Esophagus squamous epithelium (tissue), 5 donors: ENCODE measurements at places on chromosomes 5 and 9.

GRCh38 chr9:1647776-1648175 is 367.4 kb upstream of the SMARCA2 start:
- DNase-seq: no peak

GRCh38 chr9:136014147-136014923 is 53.2 kb upstream of the UBAC1 start:
- DNase-seq: no peak

GRCh38 chr9:34983209-34983608 is 6.3 kb upstream of the DNAJB5 start:
- no peak for DNase-seq

GRCh38 chr9:125141251-125141650 is 2.1 kb downstream of the SCAI start:
- no peak for DNase-seq

DNA sequence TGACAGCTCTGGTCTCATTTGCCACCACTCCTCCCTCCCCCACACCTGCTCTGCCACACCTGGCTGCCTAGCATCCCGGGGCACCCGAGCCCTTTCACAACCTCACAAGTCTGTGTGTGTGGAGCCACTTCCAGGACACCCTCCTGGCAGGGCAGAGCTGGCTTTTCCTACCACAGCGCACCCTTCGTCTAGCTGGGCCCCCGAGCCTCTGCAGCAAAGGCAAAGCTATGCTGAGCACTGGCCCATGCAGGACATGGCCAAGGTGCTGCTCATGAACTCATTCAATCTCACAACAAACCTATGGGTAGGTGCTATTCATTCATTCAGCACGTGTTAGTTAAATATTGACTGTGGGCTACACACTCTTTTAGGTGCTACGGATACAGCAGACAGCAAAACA is 43.4 kb downstream of the DUSP1 start:
- DNase-seq: no peak

DNA sequence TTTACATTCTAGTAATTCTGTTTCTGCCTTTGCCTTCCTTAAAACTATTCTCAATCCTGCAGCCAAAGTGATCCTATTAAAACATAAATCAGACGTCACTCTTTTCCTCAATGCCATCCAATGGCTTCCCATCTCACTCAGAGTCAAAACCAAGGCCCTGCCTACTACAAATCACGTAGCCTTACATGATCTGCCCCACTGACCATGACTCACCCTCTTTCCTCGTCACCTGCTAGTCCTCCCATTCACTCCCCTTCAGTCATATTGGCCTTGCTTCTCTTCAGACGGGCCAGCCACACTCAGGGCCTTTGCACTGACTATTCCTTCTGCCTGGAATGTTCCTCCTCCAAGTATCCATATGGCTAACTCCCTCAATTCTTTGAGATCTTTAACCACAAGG is 39.0 kb upstream of the DMXL1 start:
- DNase-seq: no peak

GRCh38 chr5:148966348-148966747 is 96.5 kb downstream of the SH3TC2 start:
- no peak for DNase-seq

GRCh38 chr5:76528547-76529331 is 94.5 kb downstream of the F2RL2 start:
- DNase-seq: no peak

GRCh38 chr5:35160486-35161116 is 69.7 kb downstream of the PRLR start:
- no peak for DNase-seq

DNA sequence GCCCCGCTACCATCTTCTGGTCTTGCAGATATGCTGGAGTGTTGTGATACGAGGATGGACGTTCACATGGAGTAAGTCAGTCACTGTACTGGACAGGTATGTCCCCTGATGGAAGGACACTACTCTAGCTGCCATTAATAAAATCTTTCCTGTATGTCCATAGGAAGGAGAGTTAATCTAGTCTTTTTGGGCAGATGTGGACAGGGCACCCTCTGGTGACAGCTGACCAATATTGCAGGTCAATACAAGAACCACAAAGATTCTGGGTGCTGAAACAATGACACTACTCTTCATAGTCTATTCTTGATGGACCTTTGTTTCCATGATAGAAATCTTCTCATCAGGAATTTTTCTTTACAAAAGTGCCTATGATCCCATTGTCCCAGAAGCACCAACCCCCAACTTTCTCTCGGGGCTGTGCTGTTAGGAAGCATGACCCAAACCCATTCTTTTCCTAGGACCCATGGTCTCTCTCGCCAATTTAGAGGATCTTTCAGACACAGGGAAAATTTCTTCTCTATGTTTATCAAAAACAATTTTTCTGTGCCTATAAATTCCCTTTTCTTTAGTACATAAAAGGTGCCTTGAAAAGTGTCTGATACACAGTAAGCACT is 376.9 kb downstream of the DTWD2 start:
- no peak for DNase-seq

DNA sequence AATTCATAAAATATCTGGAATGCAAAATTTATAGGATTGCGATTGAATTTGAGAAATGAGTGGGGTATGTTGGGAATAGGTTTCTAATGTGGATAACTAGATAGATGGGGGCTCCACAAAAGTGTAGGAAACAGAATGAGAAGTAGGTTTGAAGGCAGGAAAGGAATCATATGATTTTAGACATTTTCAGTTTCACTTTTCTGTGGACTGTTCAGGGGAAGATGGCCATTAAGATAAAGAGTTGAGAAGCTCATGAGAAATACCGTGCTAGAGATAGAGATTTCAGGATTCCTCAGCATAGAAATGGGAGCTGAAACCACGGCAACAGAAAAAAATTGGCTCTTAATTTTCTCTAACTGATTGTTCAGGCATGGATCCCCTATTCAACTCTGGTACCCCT is 163.4 kb upstream of the CD180 start:
- DNase-seq: no peak

GRCh38 chr5:78597974-78598371 is 50.6 kb downstream of the LHFPL2 start:
- no peak for DNase-seq

DNA sequence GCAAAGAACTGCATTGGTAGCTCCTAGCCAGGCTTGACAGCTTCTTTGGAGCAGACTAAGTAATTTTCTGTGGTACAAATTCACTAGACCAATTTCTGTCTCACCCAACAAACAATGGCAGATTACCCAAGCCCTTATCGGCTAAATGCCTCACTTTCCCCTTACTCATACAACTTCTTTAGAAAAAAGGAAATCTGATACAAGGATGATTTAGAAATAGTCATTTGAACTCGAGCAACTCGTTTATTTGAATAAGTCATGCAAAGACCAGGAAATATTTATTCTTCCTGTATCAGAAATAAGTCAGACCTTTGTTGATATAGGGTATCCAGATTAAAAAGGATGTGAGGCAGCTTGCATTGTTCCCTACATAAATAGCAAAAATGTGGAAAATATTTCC is 170.4 kb upstream of the CDH6 start:
- no peak for DNase-seq

- DNase-seq: no peak
These were observed 140.5 kb downstream of the MUSK start for GRCh38 chr9:110809038-110809595.

DNA sequence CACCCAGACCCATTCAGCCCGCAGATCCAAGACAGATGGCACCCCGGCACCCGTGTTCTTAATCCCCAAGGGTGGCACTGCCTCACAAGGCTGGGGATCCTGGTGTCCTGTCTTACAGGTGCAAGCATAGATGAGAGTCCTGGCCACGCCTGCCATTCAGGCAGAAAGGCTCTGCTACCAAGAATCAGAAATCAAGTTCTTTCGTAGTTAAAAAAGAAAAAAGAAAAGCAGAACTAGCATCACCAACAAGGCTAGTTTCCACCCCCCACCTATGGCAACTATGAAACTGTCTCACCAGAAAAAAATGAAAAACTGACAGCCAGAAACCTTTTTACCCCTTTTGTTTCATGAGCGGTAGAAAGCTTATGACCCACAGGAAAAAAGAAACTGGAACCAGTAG is 170.4 kb downstream of the SYK start:
- no peak for DNase-seq

DNA sequence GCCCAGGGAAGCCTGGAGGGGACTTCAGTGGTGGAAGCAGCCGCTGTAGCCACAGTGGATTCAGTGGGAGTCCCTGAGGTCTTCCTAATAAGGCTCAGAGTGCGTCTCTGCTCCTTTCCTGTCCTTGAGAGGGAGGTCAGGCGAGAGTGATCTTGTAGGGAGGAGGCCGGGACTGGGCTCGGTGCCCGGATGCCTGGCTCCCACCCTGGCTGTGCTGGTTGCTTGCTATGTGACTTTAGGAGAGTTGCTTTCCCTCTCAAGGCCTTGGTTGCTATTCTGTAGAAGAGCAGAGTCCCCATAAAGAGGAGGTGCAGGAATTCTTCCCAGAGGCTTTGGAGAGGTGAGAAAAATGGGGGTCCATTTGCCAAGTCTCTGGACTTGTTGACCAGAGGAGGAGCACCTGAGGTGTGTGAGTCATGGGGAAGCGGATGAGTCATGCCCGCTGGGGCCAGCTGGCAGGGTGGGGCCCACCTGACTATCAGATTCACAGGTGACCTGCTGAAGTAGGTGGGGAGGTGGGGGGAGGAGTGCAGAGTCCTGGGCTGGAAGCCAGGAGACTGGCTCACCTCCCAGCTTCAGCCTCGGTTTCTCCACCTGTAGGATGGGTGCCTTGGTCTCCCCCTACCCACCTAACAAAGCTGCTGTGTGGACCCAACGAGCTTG is 13.8 kb downstream of the GSN start:
- peak; percentile 8 for DNase-seq

- DNase-seq: no peak
These were observed 216.8 kb downstream of the TRIM36 start for GRCh38 chr5:114952876-114953275.

DNA sequence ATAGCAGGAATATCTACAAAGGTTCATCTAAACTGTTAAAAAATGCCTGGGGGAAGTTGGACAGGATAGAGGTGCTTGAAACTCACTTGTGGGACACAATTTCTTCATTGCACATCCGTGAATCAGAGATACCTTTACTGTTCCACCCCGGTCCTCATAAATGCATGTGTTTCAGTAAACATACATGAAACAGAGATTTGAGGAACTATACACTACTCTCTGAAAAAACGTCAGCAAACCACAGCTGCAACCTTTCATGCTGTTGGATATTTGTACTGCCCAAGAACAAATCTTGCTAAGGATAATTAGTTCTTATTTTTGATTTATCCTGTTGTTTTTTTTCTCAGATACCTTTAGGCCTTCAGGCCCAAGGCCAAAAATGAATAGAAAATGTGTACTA is 337.3 kb downstream of the KDM4C start:
- DNase-seq: no peak

GRCh38 chr9:4301971-4302427 is 2.1 kb upstream of the GLIS3 start:
- no peak for DNase-seq

- DNase-seq: no peak
These were observed 65.0 kb downstream of the SLC1A1 start for GRCh38 chr9:4555236-4555635.

GRCh38 chr5:72812488-72812887 is 4.0 kb upstream of the TNPO1 start:
- no peak for DNase-seq

- DNase-seq: no peak
These were observed 16.8 kb upstream of the ACTBL2 start for GRCh38 chr5:57499262-57500050.

DNA sequence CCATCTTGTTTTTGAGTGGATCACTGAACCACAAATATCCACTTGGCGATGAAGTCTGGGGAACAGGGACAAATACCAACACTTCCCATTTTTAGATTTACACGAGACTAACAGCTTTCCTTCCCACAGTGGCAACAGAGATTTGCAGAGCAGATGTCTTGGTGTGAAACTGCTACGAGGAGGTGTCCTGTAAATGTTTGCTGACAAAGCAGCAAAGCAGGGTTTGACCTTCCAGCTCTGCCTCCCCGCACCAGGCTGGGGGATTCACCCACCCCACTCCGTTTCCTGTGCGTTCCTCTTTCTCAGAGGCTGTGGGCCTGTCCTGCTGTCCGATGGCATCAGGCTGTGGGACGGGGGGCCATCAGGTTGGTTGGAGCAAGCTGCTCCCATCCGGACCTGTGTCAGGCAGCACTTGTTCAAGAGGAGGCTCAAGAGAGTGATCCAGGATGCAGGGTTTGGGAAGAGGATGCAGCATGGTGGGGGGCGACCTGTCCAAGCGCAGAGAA is 693 bp upstream of the RGS3 start:
- no peak for DNase-seq

GRCh38 chr5:116418016-116418415 is 156.6 kb downstream of the SEMA6A start:
- no peak for DNase-seq

- DNase-seq: no peak
These were observed 188.4 kb downstream of the TSSK1B start for GRCh38 chr5:113246361-113246870.

DNA sequence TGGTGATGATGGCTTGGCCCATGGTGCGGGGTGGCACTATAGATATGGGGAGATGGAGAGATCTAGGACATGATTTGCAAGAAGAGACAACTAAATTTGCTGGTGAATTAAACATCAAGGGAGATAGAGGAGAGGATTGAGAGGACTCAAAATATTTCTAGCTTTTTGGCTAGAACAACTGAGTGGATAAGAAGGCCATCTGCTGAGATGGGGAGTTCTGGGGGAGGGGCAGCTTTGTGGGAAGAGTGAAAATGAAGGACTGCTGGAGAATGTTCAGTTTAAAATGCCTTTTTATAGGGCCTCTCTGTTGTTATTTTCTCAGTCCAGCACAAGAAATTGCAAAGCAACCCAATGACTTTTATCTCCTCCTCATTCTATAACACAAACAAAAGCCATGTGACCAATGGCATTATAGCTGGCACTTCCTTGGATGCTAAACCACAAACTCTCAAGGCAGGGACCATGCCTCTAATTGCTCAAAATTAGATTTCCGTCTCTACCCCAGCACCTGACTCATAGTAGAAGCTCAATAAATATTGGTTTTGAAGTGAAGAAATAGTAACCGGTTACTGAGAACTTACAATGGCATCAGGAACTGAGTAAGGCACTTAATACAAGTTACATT is 29.8 kb downstream of the JAKMIP2 start:
- no peak for DNase-seq

GRCh38 chr5:58240322-58240721 is 219.6 kb downstream of the PLK2 start:
- DNase-seq: no peak

- no peak for DNase-seq
These were observed 24.3 kb downstream of the BOD1 start for GRCh38 chr5:173592050-173592669.

- DNase-seq: no peak
These were observed 146.6 kb downstream of the SLC24A2 start for GRCh38 chr9:19642256-19642655.

DNA sequence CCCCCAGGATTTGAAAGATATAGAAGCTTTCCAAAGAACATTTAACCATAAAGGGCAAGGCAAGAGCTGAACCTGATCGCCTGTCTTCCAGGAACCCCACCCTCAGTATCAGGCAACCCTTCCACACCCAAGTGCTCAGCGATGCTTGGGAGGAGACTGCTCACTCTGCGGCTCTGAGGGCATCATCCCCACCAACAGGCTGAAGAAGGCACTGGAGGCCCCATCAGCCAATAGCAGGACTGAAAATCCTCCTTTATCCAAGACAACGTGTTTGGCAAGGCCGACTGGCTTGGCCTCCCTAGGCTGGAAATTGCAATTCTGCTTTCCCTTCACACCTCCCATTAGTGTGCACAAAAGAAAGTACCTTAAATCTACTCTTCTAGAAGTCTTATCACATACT is 1.4 kb upstream of the PPP2CA start:
- DNase-seq: no peak
